ENCODE measurements at places on chromosomes 12 and 14. TPM values are rescaled to one million over a fixed set of nuclear protein-coding genes. Genes with fewer than 3 reads are reported as not detected.

FSCB gene
- not detected for total RNA-seq

PRPF40B gene
- total RNA-seq, result 8.2 TPM

STAB2 gene
- total RNA-seq, result not detected

CLEC2A gene
- total RNA-seq, result not detected

IFNG-AS1 gene
- total RNA-seq, result not detected

SRGAP1 gene
- total RNA-seq, result 0.29 TPM

LPAR5 gene
- total RNA-seq, result 3.1 TPM

KRT77 gene
- not detected for total RNA-seq

CMAS gene
- total RNA-seq, result 57.7 TPM

RNASE2 gene
- not detected for total RNA-seq

DNA sequence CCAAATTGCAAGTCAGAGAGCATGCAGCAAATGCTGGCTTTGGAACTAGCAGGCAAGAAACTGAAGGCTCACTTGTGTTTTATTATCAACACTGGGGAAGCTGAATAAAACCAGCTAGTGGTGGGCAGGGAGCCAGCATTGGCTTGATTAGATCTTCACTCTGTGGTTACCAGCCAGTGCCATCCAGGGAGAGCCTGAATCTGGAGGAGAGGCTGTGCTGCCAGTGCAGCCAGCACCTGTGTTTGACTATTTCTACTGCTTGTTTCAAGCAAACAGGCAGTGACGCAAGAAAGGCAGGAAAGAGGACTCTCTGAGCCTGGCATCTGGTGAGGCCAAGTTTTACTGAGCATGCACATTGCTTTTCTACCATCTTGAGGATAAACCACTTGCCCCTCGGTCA lies 247.0 kb downstream of the PHLDA1 start:
- ATAC-seq, result no peak

DNA sequence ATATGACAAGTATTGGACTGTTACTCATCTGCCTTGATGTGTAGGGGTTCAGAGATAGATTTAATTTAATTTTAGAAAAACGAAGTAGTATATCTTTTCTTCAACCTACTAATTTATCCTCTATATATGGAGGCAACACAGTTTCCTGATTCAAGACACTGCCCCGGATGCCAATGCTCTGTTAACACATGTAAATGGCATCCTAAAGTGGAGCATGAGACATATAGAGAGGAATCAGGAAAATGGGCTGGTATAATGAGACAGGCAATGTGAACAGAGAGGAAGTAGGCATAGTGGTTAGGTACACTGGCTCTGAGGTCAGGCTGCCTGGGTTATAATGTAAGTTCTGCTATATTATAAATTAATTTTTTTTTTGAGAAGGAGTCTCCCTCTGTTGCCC lies 85.6 kb downstream of the OTOGL start:
- ATAC-seq, result no peak

- ATAC-seq, result no peak
Observed at GRCh38 chr12:132428936-132429601, 60.9 kb upstream of the FBRSL1 start.

DNA sequence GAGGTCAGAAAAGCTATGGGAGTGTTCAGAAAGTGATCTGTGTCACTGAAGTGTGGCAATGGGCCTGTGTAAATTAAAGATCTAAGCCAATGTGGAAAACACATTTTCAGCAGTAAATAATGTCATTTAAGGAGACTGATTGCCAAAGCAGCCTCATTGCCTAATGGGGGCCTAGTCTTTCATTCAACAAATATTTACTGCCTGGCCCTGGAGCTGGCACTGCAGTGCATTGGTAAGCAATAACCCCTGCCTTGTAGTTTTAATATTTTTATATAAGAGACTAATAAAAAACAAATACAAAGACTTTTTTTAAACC lies 326.6 kb downstream of the BTG1 start:
- ATAC-seq, result no peak

- ATAC-seq, result no peak
Observed at GRCh38 chr12:81257947-81258551, 180.2 kb downstream of the ACSS3 start.

DNA sequence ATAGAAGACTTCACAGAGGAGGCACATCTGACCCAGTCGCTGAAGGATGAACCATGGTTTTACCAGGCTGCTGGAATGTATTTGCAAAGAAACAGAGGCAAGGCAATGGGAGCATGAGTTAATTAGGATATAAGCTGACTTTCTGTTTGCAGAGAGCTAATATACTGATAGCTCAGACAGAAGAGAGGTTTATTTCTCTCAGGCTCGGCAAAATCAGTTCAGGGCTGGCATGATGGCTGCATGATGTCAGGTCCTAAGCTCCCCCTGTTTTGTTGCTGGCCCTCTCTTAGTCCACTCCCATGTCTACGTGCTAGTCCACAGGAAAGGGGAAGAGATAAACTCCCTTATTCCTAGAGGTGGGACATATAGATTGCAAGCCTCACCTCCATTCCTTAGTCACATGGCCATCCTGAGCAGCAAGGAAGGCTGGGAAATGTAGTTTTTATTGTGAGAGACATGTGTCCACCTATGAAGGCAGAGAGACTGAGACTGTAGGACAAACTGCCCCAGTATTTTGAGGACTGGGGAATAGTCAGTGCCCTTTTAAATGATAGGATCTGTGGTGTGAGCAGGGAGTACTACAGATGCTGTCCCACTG lies 224.5 kb downstream of the VRK1 start:
- no peak for ATAC-seq

GRCh38 chr14:55752580-55753390 lies 172.8 kb downstream of the KTN1 start:
- ATAC-seq, result no peak

DNA sequence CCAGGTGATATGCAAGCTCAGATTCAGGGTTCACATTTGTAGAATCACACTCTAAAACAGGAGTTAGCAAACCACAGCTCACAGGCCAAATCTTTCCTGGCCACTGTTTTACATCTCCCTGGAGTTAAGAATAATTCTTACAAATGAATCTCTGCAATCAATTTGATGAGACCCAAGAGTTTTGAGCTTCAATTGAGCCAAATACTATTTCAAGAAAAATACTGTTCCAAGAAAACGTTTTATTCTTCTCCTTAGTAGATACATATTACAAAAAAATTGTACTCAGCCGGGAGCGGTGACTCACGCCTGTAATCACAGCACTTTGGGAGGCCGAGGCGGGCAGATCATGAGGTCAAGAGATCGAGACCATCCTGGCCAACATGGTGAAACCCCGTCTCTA lies 2.5 kb downstream of the PTGDR start:
- ATAC-seq, result no peak

GRCh38 chr12:70670948-70671347 lies 33.7 kb upstream of the PTPRB start:
- no peak for ATAC-seq

DNA sequence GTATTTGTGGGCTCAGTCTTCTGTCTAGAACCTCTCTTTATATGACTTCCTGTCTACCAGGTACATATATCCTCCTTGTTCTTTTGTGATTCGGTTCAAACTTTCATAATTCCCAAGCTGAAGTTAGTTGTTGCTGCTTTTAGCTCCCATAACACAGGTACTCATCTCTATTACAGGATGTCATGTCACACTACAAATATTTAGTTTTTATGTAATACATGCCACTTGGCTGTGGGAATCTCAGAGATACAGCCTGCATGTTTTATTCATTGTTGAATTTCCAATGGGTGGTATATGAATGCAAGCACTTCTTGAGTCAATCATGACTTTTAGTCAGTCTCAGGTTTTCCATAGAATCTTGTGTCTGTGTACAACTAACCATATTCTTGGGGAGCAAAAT lies 122.7 kb downstream of the SINHCAF start:
- ATAC-seq, result no peak
